Stimulated activated memory B cell treated with anti-CD40 and anti-IgM and Interleukin-4, amounts not matched to agents 10 μg/mL and 1 μg/mL and 100 μg/mL, for 72 hours (primary cell): ENCODE measurements at places on chromosomes 6 and 20.
A peak's percentile ranks its signal among the peaks of the same experiment; 100 is the strongest.

- no peak for ATAC-seq
These were observed at the start of gene SLC17A1 for GRCh38 chr6:25831532-25832306. SLC17A1 (minus strand) TSS chr6:25832052; CDS start chr6:25830557, 1,495 bp downstream.

DNA sequence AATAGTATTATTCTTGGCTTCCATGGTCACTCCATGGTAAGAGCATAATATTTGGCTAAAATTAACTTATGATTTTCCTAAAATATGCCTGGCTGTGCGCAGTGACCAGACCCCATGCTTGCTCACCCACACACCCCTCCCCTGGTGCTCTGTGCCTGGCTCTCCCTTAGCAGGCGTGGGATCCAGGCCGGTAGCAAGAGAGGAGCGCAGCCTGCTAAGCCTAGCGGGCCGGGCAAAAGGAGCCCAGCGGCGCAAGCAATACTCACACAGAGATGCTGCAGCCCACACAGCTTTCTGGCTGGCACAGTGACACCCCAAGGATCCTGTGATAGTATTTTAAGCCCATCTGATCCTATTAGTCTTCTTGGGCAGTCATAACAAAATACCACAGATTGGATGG, 79.8 kb upstream of the EYS start:
- ATAC-seq, result no peak

- ATAC-seq, result no peak
These were observed 12.1 kb upstream of the MLN start for GRCh38 chr6:33815854-33816253.

GRCh38 chr6:129475477-129476247, 234.3 kb downstream of the ARHGAP18 start:
- ATAC-seq, result no peak

GRCh38 chr20:60132162-60132826, 174.1 kb downstream of the CDH26 start:
- no peak for ATAC-seq

DNA sequence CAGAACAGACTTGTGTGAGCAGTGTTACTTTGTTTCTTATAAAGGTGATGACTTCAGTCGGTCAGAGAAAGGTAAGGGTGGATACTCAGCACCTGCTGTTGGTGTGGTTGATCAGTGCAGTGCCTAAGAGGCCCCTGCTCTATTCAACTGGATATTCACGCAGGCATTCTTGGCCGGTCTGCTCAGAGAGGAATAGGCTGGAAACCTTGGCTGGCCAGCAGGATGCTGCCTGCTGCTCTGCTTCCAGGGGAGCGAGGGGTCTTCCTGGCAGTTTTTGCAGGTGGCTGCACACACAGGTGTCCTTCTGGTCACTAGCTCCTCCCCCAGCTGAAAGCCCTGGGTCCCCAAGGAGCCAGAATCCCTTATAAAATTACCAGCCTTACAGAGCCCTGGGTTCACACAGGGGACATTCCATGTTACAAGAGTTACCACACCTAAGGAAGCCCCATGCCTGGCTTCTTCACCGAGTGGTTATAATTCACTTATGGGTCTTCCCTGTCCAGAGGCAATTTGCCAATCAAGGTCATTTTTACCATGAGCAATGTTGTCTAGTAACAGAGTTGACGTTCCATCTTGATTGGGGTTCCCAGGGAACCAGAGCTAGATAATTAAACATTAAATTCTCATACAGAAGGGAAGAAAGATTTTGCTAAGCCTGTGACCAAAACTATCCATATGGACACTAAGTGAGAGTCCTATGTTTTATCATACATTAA, 16.4 kb downstream of the SYNJ2 start:
- no peak for ATAC-seq

DNA sequence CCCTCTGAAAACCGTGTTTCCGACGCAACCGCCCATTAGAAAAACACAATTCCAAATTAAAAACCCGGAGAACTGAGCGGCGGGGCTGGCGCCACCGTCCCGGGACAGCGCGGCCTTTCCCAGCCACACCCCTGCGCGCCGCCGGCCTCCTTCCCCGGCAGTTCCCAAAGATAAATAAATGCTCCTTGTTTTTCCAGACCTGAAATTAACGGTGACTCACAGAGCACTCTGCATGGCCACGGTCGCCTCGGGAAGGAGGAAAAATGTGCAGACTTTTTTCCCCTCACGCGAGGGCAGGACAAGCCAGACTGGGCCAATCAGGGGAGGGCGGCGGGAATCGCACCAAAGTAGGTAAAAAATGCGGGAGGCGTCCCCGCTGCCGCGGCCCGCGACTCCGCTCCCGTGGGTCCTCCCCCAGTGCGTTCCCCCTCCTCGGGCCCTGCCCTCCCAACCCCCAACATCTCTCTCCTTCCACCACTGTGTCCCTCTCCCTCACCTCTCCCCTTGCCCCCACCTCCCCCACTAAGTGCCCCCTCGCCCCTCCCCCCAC, 828 bp upstream of the DSTN start:
- no peak for ATAC-seq

DNA sequence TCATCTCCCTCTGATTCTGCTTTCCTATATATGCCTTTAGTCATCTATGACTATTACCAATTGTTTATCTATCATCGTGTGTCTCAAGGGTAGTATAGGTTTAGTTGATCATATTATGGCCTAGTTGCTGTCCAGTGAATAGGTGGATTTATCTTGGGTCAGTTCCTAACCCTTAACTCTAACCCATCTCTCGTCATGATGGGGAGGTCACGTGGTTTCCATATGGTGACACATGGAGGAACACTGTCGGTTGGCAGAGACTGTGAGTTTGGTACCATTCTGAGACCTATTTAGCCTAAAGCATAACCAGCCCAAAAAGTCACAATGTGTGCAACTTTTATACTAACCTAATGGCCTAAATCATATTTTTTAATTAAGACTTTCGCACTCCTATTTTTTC, 103.5 kb downstream of the SAMD5 start:
- ATAC-seq, result no peak

DNA sequence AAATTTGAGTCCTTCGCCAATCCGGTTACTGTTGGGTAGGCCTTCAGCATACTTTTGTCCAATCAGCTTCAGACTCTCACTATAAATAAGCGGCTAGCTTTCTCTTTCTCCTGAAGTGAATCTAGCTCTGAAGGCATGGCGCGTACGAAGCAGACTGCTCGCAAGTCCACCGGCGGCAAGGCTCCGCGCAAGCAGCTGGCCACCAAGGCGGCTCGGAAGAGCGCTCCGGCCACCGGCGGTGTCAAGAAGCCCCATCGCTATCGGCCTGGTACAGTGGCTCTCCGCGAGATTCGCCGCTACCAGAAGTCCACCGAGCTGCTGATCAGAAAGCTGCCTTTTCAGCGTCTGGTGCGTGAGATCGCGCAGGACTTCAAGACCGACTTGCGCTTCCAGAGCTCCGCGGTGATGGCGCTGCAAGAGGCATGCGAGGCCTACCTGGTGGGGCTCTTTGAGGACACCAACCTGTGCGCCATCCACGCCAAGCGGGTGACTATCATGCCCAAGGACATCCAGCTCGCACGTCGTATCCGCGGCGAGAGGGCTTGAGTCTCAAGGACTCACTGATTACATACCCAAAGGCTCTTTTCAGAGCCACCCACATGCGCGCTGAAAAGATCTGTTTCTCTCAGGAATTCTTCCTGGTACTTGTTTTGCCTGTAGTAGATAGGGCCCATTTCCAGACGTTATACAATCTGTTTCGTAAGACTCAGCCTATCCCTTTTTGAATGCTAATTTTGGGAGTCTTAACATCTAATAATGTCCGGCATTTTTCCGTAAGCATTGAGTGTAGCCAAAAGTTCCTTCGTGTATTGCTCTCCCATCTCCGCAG, 102.0 kb downstream of the OR2B2 start:
- peak; percentile 77 for ATAC-seq

- ATAC-seq, result peak; percentile 63
These were observed 749 bp downstream of the FRK start for GRCh38 chr6:116059713-116060571.

DNA sequence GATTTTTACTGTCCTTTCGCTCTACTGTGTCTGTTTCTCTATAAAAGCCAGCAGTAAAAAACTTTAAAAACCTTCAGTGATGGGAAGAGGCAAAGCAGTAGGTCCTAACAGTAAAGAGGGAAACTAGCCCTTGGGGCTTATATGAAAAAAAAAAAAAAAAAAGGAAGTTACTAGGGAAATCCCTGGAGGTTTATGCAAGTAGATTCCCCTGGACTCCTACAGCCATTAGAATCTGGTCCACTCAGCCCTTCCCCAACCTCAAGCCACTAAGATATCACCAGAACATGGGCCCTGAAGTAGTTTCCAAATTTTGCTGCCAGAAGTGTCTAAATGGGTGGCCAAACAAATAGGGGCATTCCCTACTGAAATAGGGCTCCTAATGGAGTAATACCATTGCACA, 70.5 kb upstream of the HINT3 start:
- no peak for ATAC-seq
